ENCODE measurements at places on chromosomes 1 and 21.

GRCh38 chr1:58950897-58951296 is 167.1 kb upstream of the JUN start:
- no peak for DNase-seq

DNA sequence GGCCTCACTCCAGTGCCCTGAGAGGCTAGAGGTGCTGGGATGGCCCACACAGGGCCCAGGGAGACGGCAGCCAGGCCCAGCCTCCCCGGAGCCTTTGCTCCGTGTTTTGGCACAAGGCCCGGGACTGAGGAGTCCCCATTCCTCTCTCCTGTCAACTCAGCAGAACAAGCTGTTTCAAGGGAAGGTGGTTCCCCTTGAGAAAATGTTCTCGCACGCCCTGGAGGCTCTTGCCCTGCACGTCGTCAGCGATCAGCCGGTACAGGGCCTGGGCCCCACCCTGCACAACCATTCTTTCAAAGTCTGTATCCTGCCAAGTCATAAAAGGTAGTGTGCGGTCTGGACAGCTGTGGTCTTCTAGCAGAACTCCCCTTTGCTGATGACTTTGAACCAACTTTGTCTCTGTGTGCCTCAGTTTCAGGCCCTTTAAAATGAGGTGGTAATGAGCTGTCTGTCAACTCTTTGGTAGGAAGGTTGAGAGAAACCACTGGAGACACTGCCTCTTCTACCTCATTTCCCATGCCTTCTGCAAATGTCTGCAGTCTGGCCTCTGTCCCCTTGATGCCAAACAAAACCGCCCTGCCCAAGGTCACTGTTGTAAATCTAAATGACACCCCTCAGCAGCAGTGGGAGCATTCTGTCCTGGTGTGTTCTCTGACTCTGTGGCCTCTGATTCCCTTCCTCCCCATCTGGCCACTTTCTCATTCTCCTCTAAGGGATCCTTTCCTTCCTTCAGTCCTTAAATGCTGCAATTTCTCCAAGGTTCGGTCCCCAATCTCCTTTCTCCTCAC is 138.6 kb upstream of the JUN start:
- DNase-seq, result peak; percentile 18

- DNase-seq, result no peak
Observed at GRCh38 chr1:205699416-205699815, 19.1 kb upstream of the SLC45A3 start.

GRCh38 chr21:15354516-15354915 is 289.7 kb upstream of the NRIP1 start:
- no peak for DNase-seq

DNA sequence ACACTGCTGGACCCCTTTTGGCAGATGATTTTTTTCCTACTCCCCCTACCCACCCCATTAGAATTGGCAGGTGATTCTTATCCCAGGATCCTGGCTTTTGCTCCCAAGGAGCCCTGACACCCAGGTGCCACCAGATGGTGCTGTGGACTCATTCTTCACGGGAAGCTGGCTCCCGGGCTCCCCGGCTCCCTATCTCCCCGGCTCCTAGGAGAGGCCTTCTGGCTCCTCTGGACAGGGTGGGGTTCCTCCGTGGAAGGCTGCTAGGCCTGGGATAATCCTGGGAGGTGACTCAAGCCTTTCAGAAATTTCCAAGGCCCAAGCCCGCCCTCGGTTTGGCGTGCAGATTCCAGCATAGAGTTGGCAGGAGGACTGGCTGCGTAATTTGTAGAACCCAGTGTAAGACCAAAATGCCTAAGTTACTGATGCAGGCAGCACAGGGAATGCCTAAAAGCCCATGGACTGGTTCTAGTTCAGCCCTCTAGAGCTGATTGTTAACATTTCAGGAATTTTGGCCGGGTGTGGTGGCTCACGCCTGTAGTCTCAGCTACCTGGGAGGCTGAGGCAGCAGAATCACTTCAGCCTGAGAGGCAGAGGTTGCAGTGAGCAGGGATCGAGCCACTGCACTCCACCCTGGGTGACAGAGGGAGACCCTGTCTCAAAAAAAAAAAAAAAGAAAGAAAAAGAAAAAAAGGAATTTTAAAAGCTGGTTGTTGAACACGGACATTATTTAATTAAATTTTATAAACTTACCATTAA is 6.8 kb upstream of the BSDC1 start:
- DNase-seq, result peak; percentile 31

DNA sequence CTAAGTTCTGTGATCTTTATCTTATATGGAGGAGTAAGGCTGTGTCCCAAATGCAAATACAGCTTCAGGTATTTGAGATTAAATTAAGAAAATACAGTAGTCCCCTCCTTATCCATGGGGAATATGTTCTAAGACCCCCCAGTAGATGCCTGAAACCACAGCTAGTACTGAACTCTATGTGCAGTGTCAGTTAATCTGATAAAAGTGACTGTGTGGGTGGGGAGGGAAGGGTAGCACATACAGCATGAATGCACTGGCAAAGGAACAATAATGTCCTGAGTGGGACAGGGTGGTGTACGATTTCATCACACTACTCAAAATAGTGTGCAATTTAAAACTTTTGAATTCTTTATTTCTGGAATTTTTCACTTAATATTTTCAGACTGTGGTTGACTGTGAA is 83.1 kb downstream of the HS2ST1 start:
- no peak for DNase-seq

- peak; percentile 40 for DNase-seq
Observed at GRCh38 chr1:160607011-160607671, 27.8 kb upstream of the CD84 start.

GRCh38 chr1:25653558-25653957 is 37.0 kb downstream of the MAN1C1 start:
- DNase-seq, result no peak
